Memory B cell (primary cell): ENCODE measurements at places on chromosomes 3 and 15.
A peak's percentile ranks its signal among the peaks of the same experiment; 100 is the strongest.

DNA sequence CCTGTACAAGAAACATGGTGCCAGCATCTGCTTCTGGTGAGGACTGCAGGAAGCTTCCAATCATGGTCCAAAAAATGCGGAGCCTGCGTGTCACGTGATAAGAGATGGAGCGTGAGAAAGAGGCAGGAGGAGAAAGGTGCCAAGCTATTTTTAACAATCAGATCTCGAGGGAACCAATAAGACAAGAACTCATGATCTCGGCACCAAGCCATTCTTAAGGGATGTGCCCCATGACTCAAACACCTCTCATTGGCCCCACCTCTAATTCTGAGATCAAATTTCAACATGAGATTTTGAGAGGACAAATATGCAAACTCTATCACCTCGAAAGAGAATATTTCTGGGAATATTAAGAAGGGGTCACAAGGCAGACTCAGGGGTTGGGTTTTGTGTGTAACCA is 107.2 kb downstream of the PYDC2 start:
- DNase-seq: no peak

DNA sequence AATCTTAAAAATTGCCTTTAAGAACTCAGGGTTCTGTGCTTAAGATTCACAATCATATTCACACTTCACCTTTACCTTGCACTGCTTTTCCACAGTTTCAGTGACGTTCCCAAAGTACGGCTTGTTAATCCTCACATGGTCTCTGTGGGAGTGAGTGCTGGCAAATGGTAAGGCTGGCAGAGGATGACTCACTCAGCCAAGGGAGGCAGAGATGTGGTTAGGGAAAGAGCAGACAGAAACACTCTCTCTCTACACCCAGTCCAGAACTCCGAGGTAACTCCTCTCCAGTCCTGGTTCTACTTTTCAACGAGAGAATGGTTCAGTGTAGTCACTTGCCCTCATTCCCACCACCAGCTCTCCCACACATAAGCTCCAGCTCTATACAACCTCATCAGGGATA is 33.1 kb downstream of the RASGRP1 start:
- no peak for DNase-seq

DNA sequence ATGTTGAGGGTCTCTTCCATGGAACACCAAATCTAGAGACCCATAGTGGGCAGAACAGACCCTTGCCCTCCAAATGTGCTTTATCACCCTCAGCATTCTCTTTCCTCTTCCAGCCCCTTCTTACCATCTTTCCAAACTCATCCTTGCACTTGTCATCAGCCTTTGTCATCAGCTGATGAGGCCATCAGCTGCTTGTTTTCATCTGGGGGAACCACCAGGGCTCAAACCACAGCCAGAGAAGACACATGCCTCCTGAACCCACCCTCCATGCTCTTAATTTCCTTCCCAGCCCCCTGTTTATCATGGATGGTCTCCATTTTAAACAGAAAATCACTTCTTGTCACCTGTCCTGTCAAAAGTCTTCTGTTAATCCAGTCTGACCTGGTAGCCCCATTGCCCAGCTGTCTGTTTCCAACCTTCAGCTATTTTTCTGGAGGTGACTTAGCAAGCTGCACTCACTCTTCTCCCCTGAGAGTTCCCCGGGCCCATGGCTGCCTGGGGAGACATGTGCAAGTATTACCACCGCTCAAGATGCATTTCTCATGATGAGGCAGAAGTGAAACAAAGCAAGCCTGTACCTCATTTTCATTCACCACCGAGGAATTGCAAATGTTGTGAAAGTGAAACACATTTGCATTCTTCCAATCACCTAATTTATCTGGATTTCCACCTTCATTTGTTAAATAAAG is 14.7 kb upstream of the SYNM start:
- DNase-seq: peak; percentile 61

- peak; percentile 14 for DNase-seq
Measured at GRCh38 chr3:160707187-160707794, 30.3 kb downstream of the ARL14 start.

DNA sequence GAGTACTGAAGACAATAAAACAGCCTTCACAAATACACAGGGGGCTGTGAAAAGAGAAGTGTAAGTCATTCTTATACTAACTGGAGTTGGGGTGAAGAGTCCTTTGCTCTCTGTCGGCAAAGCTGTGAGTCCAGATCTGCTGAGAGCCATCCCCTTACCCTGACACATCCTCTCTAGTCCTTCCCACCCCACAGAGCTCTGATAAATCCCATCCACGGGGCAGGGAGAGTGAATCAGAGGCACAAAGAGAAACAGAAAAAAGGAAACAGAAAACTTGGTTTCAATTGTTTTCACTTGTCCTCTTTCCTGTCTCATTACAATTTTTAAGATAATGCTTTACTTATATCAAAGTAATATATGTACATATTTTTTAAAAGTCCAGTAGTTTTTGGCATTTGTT is 18.2 kb upstream of the ZNF639 start:
- no peak for DNase-seq

GRCh38 chr3:58604031-58604430 is 26.8 kb upstream of the FAM107A start:
- no peak for DNase-seq

GRCh38 chr3:63043631-63044030 is 168.4 kb upstream of the CADPS start:
- no peak for DNase-seq

GRCh38 chr3:30290479-30290878 is 315.9 kb upstream of the TGFBR2 start:
- DNase-seq: no peak

- peak; percentile 26 for DNase-seq
Measured at GRCh38 chr15:68252925-68253534, 23.5 kb upstream of the CLN6 start.

- DNase-seq: no peak
Measured at GRCh38 chr3:8872261-8872660, 91.0 kb downstream of the RAD18 start.

- no peak for DNase-seq
Measured at GRCh38 chr3:114436182-114436581, 142.4 kb downstream of the TIGIT start.

DNA sequence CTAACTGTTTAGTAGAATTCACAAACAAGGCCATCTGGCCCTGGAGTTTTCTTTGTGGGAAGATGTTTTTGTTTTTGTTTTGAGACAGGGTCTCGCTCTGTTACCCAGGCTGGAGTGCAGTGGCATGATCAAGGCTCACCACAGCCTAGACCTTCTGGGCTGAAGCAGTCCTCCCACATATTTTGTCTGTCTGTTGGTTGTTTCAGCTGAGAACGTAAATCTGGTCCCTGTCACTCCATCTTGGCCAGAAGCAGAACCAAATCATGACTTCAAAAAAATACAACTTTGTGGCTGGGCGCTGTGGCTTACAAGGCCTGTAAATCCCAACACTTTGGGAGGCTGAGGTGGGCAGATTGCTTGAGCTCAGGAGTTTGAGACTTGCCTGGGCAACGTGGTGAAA is 27.1 kb downstream of the MRAS start:
- no peak for DNase-seq

GRCh38 chr15:71677766-71678165 is 132.6 kb upstream of the NR2E3 start:
- no peak for DNase-seq

GRCh38 chr3:58585994-58586393 is 8.8 kb upstream of the FAM107A start:
- no peak for DNase-seq

DNA sequence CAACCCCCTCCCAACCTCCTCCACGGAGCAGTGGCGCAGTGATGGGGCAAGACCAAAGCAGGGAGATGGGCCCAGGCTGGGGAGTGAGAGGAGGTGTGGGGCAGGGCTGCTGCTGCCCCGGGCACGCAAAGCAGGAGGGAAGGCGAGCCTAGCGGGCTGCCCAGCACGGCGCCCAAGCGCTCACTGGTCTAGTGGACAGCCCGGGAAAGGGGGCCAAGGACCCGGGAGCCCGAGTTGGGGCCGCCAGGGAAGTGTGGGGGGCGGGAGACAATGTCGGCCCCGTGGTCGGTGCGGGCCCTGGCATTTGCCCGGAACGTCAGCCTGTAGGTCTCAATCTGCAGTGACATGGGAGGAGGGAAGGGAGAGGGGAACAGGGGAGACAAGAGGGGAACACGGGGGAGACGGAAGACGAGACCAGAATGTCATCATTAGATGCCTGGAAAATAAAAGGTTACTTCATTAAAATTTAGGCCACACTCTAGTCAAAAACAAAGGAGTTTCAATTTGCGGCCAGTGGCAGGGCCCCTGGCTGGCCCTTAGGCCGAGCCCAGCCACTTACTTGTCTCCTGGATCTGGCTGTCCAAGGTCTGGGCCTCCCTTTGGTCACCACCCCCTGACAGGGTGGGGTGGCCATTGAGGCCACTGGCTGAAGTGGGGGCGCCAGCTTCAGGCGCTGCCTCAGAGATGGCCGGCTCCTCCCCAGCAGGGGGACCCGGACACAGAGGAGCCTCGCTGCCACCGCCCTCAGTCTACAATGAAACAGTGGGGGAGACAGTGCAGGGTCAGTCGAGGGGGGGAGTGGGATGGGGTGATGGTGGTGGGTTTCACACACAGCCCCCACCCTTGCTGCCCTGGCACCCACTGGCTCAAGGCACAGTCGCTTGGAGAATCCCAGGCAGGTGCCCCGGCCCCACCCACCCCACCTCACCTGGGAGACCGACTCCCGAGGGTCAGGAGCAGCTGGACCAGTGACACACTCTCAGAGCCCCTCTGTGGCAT is 50.0 kb downstream of the DHX30 start:
- no peak for DNase-seq

DNA sequence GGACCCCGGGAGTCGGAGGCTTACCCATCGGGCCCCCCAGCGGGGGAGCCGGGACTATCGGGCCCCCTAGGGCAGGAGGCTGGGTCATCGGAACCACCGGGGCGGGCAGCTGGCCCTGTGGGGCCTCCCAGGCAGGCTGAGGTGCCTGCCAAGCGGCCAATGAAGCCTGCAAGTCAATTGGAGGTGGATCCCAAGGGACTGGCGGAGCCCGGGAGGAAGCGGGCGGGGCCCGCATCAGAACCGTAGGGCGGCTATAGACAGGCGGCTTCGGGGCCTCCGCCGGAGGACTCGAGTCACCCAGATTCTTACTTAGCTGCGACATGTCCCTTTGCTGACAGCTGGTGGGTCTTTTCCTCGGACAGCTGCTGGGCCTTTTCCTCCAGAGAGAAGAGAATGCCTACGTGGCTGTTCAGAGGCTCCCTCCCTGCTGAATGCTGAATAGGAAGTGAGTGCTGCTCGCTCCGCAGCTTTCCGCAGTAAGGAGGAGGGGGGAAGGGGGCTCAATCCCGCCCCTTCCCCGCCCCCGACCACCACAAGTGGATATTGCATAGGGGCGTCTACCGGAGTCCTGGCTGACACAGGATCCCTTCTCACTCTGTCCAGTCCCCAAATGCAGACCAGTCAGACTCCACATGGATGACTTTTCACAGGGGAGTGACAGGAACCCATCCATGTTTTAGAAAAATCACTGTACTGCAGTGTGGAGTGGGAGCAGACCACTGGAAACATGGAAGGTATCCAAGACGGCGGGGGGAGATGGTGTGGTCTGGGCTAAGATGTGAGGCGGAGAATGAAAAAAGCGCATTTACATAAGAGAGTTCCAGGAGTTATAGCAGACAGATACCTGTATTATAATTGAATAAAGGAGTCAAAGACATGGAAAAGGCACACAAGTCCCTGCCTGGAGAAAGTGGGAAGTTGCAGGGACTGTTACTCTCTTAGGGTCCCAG is at the start of gene MAGEL2:
MAGEL2 (minus strand) TSS at position 447 of the 950 bp plus-strand sequence; CDS start at position 322, 125 bp downstream.
- DNase-seq: no peak

GRCh38 chr3:176587089-176587488 is 610.2 kb downstream of the TBL1XR1 start:
- no peak for DNase-seq

DNA sequence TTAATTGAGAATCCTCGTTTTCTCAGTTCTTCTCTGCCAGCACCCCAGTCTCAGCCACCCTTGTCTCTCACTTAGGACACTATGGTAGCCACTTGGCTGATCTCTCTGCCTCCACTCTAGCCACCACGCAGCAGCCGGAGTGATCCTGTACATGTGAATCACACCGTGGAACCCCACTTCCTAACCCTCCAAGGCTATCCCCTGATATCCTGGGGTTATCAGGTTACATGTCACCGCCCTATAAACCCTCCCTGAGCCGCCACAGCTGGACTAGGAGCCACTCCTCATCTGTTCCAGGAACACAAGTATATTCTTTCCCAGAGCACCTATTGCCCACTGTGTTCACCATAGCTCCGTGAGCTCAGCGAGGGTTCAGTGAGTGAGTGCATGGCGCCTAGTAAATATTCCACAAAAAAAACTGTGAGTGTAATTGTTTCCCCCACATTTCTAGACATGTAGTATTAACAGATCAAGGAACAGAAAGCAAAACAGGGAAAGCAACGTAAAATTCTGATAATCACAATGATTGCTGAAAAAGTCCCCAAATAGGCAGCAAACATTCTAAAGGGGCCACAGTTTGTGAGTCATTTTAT is 661 bp upstream of the PARP14 start:
- no peak for DNase-seq

- DNase-seq: no peak
Measured at GRCh38 chr15:57611123-57611522, 19.4 kb downstream of the MYZAP start.

- DNase-seq: no peak
Measured at GRCh38 chr3:142987707-142988106, 13.7 kb upstream of the U2SURP start.

- DNase-seq: no peak
Measured at GRCh38 chr3:45792516-45793172, 3.7 kb downstream of the SLC6A20 start.

DNA sequence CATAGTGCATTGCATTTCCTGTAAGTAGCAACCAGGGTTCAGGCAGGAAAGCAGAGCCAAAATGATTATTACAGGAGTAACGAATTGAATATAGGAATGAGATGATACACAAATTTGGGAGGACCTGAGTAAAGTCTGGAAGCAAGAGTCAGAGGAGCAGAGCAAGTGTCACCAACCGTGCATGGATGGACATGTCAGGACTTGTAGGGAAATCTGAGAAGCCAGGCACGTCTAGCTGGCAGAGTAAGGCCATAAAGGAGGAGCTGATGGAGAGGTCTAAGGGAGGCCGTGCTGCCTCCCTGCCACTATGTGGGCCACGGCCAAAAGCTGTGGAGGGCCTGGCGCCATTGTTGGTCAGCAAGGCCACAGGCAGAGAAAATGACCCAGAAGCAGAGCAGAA is 22.4 kb downstream of the GJD2 start:
- no peak for DNase-seq

GRCh38 chr3:124639406-124640237 is 90.6 kb upstream of the UMPS start:
- no peak for DNase-seq

DNA sequence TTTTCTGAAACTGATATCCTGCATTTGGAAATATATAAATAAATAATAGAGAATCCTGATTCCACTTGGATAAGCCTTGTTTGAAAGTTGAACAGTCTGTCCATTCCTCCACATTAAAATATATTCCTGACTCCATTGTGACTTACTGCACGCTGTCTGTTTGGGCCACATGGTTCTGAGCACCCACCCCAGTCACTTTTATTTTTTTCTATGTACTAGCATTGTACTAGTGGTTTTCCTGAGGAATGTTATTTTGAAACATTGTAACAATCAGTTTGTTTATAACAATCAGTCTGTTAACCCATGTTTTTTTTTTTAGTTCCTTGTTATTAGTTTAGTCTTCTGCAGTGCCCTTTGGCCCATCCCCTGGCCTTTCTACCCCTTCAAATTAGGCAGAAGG is 87.4 kb upstream of the CCNL1 start:
- DNase-seq: no peak
